Brain (organoid and tissue), 16 donors: ENCODE measurements at places on chromosomes 5 and 9. TPM values are rescaled to one million over a fixed set of nuclear protein-coding genes. Genes with fewer than 3 reads are reported as not detected.

The PCDHA6 gene
- polyA plus RNA-seq: 0.48 TPM

- DNase-seq: peak; percentile 94
These were observed 452.0 kb upstream of the ZNF608 start for GRCh38 chr5:125198270-125198974.

- no peak for DNase-seq
These were observed 144.8 kb upstream of the PIK3R1 start for GRCh38 chr5:68070591-68071281.

DNA sequence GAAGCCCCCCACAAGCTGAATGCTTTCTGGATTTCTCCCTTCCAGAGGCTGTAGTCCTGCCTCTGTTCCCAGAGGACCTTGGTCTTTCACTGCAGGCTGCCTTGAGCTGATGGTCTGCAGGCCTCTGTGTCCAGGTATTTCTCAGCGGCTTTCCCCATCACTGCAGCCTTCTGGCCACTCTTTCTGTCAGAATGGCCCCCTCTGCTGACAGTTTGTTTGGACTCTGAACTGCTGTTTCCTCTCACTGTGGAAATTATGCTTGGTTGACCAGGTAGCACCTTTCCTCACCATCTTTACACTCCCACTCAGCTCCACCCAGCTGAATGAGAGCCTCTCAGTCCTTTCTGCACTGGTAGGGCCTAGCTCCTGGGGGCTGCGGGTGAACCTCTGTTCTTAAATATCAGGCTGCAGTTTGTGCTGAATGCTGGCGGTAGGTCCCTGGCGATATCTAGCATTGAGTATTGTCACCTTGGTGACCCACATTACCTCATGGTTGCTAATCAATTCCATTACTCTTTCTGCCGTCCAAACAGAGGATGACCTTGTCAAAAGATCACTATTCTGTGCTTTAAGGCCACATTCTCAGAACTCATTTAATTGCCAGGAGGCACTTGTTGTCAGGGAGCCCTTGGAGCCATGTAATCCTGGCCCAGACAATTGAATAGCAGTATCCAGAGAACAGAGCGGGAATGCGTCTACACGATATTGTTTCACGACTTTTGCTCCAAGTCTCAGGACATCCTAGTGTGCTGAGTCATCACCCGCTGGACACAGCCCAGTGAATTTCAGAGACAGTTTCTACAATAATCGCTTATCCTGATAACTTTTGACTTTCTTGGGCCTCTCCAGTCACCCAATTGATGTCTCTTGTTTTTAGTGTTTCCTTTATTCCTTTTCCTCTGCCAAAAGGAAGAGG lies 230.2 kb downstream of the TENT4A start:
- DNase-seq: no peak

- no peak for DNase-seq
These were observed 750.3 kb downstream of the MAT2B start for GRCh38 chr5:164255598-164256213.
